LoVo (cell line): ENCODE measurements at places on chromosomes 5 and 9.
A peak's percentile ranks its signal among the peaks of the same experiment; 100 is the strongest.

- DNase-seq: no peak
Observed at GRCh38 chr9:33660772-33661171, 134.6 kb upstream of the PRSS3 start.

- no peak for DNase-seq
Observed at GRCh38 chr9:91790917-91791316, 159.1 kb downstream of the ROR2 start.

DNA sequence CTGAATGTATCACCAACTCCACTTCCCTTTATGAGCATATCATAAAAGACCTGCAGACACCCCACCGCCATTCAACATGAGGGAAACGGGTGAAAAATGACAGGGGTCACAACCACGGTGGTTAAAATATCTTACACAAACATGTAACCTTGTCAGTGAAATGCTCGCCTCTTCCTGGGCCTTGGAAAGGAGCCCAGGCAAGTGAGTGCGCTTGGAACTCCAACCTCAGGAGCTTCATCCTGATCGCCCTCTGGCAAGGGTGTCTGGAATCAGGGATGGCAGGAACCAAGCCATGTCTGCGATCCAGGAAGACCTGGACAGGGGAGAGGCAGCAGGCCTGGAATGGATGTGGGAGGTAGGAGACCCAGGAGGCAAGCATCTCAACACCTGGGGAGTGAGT is 282.7 kb downstream of the GAS1 start:
- no peak for DNase-seq

DNA sequence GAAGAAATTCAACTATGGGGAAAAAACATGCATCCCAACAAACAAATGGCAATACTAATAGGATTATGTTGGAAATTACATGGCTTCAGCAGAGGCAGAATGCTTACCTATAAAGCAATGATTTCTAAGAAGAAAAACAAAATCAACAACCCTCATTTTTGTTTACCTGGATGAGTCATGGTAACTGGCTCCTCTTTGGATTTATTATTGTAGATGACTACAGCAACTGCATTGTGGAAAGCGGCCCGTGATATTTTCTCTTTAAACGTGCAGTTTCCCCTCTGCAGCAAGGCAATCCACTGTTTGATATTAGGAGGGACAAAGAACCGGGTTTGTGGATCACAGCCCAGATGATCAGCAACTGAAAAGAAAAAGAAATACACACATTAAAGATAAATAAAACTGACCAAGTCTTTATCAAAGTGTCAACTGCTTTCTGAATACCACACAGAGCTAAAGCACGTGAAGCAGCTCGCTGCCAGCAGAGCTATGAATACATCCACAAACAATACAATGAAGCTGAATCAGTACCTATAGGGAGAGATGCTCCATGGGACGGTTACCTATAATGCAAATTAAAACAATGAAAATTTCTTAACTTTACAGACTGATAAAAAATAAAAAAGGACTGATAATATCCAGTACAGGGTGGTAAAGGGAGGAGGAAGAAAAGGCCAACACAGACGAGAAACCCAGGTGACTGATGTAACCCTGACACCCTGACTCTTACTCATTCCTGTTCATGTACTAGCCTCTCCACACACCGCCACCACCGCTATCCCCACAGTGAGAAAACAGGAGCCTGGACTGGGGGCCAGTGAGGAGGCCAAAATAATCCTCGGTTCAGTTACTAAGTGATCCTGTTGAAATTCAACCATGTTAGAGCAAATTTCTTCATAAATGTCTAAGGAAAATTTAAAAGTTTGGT is 31.0 kb downstream of the RNF130 start:
- no peak for DNase-seq

DNA sequence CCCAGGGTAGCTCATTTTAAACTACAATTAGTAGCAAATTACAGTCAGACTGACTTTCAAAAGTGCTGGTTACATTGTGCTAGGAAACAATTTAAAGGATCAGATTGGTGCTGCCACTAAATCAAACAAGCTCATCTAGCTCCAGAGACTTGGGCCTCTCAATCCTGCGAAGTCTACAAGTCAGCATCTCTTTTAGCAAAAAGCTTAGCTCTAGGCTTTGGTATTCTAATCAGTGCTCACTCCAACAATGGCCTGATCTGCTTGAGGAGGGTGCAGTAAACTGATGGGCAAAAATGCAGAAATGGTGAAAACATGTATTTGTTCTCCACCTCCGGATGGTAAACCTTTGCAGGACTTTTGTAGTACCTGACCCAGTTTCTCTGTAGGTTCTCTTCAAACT is 47.0 kb upstream of the SEMA6A start:
- no peak for DNase-seq

GRCh38 chr9:97969014-97969413 is 14.1 kb upstream of the ANP32B start:
- DNase-seq: no peak

GRCh38 chr5:173290477-173291131 is 37.6 kb downstream of the STC2 start:
- no peak for DNase-seq

DNA sequence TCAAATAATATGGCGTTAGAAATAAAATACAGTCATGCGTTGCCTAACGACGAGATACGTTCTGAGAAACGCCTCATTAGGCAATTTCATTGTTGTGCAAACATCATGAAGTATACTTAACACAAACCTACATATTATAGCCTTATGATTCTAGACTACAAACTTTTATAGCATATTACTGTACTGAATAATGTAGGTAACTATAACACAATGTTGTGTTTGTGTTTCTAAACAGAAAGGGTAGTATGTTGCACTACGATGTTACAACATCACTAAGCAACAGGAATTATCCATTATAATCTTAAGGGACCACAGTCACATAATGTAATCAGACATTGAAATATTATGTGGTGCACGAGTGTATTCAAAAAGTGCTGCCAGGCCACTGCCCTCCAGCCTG is 3.0 kb upstream of the SMC2 start:
- peak; percentile 23 for DNase-seq

DNA sequence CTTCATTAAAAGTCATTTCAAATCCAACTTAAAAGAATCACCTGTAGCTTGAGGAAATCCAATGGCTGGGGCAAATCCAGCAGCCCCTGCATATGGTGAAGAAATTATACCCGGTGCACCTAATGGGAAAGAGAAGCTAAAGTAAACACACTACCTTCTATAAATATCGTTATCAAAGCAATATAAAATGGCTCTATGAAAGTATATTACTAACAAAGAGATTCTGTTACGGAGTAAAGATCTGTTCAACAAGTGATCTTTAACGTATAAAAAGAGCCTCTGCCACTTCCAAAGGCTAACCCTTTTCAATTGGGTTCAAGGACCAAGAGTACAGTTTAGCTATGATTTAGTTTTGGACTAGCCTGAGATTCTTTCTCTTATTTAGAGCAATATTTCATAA is 59.7 kb upstream of the SUSD1 start:
- no peak for DNase-seq

GRCh38 chr5:139335811-139336210 is 5.8 kb upstream of the PAIP2 start:
- DNase-seq: no peak

DNA sequence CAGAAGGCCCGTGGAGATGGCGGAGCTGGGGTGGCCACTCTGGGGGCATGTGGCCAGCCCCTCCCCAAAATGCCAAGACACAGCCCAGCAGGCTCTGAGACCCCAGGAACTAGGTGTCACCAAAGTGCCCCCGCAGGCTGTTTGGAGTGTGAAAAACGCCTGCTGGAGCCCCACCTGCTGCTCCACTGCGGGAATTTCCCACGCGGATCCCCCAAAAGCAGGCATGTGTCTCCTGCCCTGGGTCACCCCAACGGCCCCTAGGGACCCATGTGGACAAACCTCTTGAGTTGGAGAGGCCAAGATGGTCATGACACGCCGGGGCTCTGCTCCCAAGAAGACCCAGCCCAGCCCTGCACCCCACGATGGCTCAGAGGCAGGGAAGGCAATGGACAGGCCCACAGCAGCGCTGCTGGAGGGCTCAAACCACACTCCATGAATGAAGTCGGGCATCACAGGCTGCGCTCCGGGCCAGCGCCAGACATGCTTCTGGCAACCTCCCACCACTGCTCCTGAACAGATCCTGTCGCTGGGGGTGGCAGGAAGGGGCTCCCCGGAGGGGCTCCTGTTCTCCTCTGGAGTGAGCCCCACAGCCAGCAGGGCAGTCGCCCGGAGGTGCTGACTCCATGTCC is 15.3 kb downstream of the NOTCH1 start:
- no peak for DNase-seq

GRCh38 chr9:69494763-69495162 is 169.7 kb downstream of the ENTREP1 start:
- DNase-seq: no peak

DNA sequence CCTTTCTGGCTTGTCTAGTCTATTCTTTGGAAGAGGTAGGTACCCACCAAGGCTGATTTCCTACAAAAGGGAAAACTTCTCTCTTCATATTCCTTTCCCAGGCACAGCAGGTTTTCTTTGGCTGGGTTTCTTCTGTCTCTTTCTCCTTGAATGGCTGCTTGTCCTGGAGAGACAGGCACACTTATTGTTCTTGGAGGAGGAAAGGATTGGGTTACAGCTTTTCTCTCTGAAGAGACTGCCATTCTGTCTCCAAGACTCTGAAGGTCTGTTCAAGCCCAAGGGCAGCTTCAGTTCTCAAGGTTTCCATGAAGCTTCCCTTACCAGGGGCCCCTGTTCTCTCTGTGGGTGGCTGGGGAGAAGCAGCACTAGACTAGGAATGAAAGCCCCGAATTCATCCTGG is 33.9 kb downstream of the ACTBL2 start:
- no peak for DNase-seq

DNA sequence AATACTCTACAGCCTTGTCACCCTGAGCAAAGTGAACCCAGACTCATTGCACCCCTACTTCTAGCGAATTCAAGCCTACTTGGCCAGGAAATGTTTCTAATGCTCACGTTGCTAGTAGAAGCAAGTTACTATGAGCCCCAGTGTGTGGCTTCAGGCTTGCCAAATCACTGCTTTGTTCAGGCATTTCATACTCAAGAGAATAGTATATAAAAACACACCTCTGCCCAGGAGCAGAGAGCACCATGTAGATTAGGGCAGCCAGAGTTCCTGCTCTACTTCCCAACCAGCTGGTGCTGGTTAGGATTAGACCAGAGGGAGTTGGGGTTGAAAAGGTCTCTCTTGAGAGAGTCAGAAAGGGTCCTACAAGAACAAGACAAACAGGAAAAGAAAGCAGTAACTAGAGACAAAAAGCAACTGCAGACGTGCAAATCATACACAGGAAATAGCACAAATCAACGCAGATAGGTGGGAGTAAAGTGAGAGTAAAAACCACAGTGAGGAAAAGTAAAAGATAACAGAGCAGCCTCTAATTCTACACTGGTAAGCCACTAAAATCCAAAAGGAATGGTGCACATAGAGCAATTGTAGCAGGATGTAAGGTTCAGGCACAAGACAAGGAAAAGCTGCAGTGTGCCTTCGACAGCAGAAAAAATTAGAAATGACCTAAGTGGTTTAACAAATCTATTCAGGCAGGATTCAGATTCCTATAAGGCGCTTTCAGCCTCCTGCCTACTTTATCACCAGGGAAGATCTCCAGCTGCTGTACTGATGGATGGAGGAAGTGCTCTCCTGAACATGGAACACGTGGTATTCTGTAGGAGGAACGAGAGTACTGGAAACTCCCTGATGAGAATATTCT is 49.6 kb upstream of the KIF2A start:
- DNase-seq: no peak

DNA sequence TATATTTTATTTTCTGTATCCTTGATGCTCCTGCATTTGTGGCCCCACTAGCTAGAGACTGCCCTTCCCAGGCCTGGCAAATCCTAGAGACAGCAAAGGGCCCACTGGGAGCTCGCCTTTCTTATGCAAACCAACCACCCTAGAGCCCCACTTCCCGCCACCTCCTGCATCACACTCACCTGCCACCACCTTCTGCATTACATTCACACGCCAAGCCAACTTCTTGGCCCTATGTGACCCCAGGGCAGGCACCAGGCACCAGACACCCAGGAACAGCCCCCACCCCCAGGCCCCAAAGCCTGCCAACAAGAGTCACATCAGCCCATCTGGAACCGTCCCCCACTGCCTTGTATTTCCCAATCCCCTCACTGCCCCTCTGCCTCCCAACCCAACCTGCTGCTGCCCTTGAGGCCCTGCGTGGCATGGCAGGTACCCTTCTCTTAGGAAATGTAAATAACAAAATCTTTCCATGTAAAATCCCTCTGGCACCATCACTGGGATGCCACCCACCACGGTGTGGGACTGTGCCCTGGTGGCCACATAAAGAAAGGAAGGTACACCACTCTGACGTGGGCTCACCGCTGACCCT is 22.0 kb downstream of the ROR2 start:
- no peak for DNase-seq

GRCh38 chr5:57770039-57770438 is 287.4 kb upstream of the ACTBL2 start:
- no peak for DNase-seq

DNA sequence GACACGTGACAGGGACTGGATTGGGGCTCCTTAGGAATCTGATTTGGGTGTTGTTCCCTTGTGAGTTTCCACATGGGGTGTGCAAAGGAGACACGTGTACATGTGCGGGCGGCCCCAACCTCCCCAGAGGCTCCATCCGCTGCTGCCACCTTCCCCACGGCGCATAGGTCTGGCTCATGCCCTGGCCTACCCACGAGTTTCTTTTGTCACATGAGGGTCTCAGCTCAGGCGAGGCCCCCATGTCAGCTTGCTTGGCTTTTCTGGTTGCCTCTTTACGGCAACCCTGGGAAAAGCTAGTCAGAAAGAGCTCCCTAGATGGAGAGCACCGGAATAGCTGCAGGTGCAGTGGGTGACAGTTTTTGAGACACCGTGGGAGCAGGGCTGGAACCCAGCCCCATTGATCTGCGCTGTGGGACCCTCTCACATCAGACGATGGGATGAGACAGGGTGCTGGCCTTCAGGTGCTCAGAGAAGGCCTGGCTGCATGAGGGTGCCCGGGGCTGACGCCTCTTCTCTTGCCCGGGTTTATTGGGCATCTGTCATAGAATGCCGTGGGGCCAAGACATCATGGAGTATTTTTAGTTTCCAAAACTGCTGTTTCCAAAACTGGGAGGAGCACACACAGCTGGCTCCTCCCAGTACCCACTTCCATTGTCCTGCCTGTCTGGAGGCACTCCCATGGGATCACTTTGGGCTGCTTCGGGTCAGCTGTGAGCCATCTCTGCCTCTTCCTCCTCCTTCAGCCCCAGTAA is 107.8 kb downstream of the WNK2 start:
- DNase-seq: no peak

DNA sequence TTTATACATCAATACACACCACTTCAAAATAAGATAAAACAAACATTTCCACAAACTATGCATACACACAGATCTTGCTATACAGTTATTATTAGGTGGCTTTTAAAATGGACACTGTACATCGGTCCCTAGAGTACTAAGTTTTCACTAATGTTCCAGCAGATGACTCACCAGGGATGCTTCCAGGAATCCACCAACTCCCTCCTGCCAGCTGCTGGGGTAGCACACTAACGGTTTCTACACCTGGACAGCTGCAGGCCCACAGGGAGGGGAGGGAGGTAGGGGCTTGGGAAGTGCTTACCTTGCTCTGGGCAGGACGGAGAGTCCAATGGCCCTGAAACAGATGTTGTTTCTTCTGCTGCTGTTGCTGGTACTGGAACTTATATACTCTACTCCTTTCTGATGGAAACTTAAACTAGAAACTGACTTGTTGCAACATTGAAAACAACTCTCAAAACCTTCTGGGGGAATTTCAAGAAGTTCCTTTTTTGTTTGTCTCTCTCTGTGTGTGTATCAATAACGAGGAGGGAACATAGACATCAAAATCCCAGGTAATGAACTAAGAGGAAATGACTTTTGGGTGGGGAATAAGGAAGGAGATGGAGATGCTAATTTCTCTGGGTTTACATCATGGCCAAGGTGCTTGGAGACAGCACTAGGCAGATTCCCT is at the start of gene IL12B:
Gene IL12B, minus strand, starts transcription at position 357 of the 670 bp plus-strand sequence. CDS start 3,705 bp downstream, outside the sequence.
- no peak for DNase-seq

GRCh38 chr5:5200133-5200532 is 60.0 kb downstream of the ADAMTS16 start:
- no peak for DNase-seq
